ENCODE measurements at places on chromosomes 1 and 21. TPM values are rescaled to one million over a fixed set of nuclear protein-coding genes. Genes with fewer than 3 reads are reported as not detected.

Gene LY9
- total RNA-seq = 1.2 TPM

Gene KCNQ4
- 8.7 TPM for total RNA-seq

Gene ACOT11
- total RNA-seq = 17.5 TPM

Gene AMY1C
- not detected for total RNA-seq

Gene ROR1
- 30.9 TPM for total RNA-seq

Gene GPATCH2
- total RNA-seq = 13.8 TPM

Gene RAB3B
- total RNA-seq = 0.03 TPM

Gene CNR2
- 0.15 TPM for total RNA-seq

Gene OR2T35
- not detected for total RNA-seq

Gene HSD3B2
- total RNA-seq = not detected

Gene BCAS2
- total RNA-seq = 29.8 TPM

DNA sequence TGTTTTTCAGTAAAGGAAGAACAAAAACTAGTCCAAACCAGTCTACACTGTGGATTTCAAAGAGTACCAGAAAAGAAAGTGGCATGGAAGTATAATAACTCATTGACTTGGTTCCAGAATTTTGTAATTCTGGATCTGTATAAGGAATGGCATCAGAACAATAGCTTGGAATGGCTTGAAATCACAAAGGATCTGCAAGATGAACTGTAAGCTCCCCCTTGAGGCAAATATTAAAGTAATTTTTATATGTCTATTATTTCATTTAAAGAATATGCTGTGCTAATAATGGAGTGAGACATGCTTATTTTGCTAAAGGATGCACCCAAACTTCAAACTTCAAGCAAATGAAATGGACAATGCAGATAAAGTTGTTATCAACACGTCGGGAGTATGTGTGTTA lies 21.3 kb downstream of the CHODL start:
- DNase-seq = no peak

DNA sequence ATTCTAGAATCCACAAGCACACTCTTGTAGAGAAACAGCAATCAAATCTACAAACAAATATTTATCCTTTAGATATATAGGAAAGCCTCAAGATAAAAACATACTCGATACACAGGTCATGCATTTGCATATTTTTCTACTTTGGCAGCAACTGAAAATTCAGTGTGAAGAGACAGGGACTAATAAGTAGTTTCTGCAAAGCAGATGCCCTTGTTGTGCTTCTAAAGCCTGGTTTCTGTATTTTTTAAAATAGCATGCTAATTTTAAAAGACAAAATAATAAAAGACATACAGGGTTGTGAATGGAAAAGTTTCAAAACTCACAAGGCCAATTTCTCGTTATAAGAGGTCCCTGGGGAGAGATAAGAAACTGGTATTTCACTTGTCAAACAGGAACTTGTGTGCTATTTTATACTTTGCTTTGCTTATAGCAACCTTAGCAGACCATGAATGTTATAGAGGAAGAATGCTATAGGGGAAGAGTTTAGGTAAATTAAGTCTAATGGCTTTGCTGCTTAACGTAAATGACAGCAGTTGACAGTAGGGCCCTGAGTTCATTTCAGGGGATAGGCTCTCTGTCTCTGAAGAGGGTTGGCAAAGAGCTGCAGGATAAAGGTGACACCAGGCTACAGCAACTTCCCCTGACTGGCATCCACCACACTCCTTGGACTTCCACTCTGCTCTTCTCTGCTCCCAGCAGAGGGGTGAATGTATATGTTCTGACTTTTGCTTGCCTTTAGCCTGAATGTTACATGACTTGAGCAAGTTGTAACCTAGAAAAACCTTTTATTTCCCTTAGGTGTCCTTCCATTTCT lies 9.4 kb upstream of the RGS13 start:
- no peak for DNase-seq

- DNase-seq = no peak
Observed at GRCh38 chr21:36174780-36175179, 18.2 kb downstream of the DOP1B start.

GRCh38 chr1:96520579-96520947 lies 201.0 kb upstream of the PTBP2 start:
- DNase-seq = no peak

GRCh38 chr1:240503558-240503957 lies 108.4 kb downstream of the GREM2 start:
- DNase-seq = no peak

- DNase-seq = no peak
Observed at GRCh38 chr1:157134442-157134841, 3.8 kb downstream of the ETV3 start.

DNA sequence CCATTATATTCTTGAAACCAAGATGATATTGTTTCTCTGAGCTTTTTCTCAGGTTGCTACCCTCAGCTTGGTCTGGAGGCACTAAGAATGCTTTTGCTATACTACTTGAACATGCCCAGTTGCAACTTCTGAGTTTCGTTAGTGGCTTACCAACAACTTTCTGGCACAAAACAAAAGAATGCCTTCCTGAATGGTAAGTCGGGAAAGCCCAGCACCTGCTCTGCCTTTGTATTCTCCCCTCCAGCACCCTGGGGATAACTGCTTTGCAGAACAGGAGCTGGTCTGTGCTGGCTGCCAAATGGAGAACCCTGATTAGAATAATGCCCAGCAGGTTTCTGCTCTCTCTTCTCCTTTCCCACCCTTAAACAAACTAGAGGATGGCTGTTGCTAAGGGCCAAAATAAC lies 149.3 kb downstream of the TGFB2 start:
- no peak for DNase-seq

GRCh38 chr1:220137019-220137786 lies 43.3 kb downstream of the IARS2 start:
- DNase-seq = no peak

DNA sequence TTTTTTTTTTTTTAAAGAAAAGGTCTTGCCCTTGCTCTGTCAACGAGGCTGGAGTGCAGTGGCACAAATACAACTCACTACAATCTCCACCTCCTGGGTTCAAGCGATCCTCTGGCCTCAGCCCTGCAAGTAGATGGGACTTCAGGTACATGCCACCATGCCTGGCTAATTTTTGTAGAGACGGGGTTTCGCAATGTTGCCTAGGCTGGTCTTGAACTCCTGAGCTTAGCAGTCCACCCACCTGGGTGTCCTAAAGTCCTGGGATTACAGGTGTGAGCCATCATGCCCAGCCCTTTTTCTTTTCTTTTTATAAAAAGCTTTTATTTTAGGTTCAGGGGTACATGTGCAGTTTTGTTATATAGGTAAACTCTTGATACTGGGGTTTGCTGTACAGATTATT lies 47.2 kb downstream of the TLR5 start:
- DNase-seq = no peak

- no peak for DNase-seq
Observed at GRCh38 chr1:231983588-231984193, 357.1 kb downstream of the DISC1 start.

DNA sequence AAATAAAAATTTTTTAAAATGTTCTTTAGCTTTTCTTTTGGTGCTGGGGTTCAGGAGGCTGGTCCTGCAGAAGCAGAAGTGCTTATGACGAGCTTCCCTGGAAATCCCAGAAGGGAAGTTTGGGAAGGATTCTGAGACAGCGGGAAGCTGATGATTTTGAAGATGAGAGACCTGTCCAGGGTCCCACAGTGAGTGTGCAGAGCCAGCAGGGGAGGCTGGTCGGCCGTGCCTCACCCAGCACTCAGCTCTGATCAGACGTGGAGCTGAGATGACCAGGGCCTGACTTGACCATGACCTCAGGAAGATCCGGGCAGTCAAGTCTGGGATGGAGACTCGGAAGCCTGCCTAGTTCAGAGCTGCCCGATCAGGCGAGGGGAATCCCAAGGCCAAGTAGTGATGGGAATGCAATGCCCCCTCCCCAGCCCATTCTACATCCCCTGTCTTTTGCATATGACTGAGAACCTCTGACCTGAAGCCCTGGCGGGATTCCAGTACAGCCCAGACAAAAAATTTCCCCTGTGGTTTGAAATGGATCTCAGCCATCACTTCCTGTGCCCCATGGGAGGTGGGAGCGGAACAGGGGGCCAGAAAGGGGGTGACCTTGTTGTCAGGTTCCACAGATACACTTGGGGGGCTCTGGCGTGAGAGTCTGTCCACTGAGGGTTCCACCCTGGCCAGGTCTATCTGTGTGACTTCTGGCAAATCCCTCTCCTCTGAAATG lies 96.8 kb upstream of the RUNX3 start:
- no peak for DNase-seq

DNA sequence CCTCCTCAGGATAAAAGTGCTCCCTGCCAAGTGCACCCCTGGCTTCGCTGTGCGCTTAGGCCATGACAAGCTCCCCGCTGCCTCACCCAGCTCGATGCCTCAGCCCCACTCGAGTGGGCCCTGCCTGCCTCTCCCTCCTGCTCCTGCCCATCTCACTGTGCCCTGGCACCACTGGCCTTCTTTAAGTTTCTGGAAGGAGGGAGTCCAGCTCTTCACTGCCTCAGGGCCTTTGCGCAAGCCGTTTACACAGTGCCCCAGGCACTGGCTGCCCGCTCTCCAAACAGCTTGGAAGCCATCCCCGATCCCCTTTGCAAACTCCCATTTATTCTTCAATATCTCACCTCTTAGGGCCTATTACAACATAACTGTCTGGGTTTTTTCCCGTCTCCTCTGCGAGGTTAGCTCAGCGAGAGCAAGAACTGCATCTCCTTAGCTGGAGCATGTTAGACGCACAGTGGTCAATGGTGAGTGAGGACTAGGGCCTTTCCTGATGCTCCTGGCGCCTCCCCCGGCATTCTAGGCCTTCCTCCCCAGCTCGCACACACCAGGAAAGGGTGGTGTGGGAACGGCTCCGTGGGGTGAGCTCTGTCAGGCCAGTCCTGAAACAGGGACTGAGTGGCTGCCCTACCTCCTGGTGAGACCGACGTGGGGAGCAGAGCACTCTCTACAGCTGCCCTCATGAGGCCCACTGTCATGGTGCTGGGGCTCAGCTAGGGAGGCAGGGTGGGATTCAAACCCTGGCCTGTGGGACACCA lies 31.9 kb downstream of the PODN start:
- DNase-seq = no peak

DNA sequence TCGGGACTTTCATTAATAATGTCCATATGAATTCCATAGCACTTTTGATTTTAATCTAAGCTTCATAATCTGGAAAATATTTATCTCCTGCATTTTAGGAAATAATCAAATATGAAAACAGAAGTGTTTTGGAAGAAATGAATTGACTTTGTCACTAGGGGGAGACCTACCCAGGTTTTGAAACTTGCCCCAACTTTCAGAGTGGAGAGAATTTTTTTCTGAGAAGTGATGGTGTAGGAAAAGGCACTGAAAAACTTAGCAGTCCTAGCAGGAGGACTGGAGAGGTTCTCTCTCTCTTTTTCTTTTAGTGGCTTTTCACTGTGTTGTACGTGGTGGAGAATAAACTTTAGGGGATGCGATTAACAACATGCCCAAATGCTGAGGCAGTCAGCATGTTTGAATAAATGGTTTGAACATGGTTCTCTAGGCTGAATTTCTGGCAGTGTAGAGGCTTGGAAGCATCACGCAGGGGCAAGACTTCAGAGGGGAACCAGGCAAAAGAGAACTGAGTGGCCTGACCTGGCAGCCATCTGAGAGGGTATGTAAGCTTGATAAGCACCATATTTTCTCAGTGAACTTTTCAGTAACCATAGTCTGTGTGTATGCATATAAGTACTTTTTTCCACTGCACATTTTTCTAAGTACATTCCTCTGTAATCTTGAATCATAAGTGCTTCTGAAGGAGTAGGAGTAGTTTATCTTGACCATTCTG lies 68.3 kb upstream of the NEK7 start:
- no peak for DNase-seq

- DNase-seq = no peak
Observed at GRCh38 chr1:116764466-116764898, 10.3 kb downstream of the CD2 start.

GRCh38 chr1:98881901-98882300 lies 122.8 kb downstream of the PLPPR5 start:
- no peak for DNase-seq

DNA sequence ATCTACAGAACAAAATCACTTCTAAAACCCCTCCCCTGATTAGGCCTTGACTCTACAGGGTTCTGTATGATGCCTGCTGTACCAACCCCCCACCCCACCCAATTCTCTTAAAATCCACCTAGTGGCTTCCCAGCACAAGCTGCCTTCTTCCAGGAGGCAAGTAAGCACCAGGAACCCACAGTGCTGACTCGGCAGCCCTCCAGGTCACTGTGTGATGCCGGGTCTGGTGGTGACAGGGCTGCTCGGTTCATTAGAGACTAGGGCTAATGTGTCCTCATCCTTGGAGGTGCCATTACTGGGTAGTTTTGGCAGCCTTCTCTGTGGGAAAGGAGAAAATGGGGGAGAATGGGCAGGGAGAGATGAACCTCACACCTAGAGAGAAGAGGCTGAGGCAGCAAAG lies 363.5 kb downstream of the PTPRU start:
- DNase-seq = no peak

DNA sequence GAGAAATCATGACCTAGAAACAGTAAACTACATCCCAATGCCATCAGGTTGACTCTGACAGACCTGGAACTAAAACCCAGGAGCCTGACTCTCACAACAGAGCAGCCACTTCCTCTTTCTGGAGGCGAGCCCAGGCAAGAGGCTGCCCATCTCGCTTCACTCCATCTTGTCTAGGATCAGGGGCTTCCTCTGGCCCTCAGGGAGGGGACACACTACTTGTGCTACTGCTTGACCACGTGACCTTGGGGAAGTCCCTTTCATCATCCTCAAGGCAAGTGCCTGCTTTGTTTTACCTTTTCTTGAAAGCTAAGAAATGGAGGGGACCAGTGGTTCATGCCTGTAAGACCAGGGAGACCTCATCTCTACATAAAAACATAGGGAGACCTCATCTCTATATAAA lies 2.6 kb upstream of the TENT5B start:
- no peak for DNase-seq

DNA sequence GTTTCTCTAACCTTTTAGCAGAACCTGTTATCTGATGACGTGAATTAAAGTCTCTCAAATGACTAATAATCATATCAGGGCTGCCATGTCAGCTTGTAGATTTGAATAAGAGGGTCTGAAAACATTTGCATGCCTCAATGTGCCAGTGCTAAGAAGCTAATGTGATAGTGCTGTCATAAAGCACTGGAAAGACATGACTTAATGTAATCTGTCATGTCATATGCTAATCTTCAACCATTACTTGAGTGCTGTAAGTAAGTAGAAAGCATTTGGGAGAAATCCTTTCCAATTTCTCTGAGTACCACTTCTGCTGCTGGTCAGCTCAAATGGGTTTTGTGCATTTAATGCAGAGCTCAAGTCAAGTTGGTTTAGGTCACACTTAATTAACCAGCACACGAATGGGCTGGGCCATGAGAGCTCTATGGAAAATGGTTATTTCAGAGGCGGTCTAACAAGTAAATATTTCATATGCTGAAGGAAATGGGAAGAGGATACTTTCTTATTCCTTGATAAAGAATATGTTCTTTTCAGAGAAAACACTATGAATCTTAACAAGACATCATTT lies 609.2 kb downstream of the LMO4 start:
- no peak for DNase-seq
